ENCODE measurements at places on chromosomes 7 and 10.

DNA sequence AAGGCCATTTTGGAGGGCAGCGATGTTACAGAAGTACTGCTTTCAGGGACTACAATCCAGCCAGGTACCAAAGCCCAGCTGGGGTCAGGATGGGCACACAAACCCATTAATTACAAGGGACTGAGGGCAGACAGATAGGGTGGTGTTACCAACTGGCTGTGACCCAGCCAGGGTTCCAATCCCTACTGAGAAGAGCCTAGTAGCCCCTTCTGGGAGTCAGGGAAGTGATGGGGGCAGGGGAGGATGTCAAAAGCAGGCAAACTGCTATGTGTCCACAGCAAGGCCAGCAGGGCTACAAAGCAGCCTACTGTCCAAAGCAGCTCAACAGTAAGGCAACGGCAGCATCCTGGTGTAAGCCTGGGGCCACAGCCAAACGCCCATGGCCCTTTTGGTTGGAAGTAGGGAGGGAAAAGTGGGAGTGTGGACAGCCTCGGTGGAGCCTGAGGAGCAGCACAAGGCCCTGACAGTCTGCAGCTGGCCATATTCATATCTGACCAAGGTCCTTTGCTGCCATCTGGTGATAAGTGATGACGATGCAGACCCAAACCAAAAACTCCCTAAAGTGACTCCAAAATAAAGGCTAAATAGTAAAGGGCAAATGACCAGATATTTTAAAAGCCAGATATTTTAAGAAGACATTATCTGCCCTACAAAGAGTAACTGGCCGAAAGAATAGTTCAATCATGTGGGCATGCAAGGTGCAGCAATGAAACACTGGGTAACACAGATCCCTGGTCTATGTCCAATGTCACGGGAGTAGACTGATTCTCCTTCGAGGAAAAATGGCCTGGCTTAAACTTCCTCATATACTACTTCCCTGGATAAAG, 56.9 kb downstream of the XPNPEP1 start:
- no peak for DNase-seq

DNA sequence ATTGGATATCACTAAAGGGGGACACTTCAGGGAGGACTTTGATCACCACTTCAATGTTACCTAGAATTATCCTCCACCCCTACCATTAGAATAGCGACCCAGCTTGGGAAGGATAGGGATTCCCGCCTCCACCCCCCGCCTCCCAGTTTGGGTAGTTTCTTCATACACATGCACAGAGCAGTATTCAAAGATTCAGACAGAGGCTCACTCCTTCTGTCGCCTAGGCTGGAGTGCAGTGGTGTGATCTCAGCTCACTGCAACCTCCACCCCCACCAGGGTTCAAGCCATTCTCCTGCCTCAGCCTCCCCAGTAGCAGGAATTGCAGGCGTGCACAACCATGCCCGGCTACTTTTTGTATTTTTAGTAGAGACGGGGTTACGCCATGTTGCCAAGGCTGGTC, 1166.1 kb downstream of the TYW1 start:
- DNase-seq: no peak

GRCh38 chr7:12607134-12607533, 36.6 kb downstream of the SCIN start:
- DNase-seq: no peak

- no peak for DNase-seq
Measured at GRCh38 chr10:86956848-86957448, 467 bp downstream of the MMRN2 start.

GRCh38 chr7:3264693-3265339, 36.2 kb upstream of the SDK1 start:
- no peak for DNase-seq

GRCh38 chr10:131630772-131631258, 270.0 kb upstream of the PPP2R2D start:
- DNase-seq: no peak

DNA sequence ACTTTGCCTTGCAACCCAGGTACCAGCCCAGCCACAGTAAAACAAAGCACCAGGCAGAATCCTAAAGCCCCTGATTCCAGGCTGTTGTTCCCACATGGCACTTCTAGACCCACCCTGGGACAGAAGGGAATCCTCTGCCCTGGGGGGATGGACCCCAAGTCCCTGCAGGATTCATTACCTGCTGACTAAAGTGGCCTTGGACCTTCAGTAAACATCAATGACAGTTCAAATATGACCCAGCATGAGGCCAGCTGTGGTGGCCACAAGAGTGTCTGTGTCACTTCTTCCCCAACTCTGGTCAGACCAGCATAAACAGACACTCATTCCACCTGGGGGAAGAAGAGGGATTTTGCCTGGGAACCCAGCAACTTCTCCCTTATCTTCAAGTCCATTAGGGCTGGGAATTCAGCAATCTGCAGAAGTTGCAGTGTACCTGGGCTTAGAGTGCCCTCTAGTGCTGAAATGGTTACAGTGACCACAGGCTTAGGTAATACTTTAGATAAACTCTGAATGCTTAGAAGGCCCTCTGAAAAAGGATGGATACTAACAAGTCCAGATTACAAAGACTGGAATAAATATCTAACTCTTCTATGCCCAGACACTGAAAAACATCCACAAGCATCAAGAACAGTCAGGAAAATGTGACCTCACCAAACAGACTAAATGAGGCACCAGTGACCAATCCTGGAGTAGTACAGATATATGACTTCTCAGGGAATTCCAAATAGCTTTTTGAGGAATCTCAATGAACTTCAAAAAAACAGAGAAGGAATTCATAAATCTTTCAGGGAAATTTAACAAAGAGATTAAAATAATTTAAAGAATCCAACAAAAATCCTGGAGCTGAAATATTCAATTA, 108.5 kb upstream of the TMEM168 start:
- DNase-seq: no peak
